ENCODE measurements at places on chromosomes 2 and 18.

DNA sequence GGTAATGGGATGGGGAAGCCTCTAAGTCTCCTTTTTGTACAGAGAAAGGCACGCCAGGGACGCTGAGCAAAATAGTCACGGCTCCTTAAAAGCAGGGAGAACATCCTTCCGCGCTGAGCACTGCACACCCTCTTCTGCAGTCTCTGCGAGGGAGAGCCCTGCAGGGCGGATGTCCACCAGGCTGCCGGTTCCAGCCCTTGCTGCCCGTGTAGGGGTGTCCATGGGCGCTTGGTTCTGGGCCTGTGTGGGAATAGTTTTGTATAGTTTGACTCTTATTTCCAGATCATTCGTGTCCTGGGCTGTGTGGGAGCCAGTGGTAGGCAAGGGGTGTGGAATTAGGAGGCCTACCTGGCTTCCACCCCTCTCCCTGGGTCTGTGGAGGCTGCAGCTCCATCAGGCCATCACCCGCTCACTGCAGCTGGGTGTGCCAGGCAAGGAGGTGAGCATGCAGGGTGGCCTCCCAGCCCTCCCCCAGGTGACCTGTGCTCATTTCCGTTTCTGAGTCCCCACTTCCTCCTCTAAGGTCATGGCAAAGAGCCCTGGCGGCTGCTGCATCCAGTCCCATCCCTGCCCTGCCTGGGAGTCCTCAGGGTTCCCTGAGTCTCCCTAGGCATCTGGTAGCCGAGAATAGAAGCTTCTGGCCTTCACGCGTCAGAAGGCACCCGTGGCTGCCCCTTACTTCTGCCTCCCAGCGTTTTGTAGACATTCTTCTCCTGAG, 202.6 kb downstream of the LDLRAD4 start:
- DNase-seq, result no peak

GRCh38 chr2:39114771-39115170, 6.1 kb downstream of the SOS1 start:
- DNase-seq, result no peak

- no peak for DNase-seq
These were observed 98.7 kb downstream of the PIGN start for GRCh38 chr18:62088156-62088555.

GRCh38 chr2:11069566-11070185, 85.6 kb upstream of the SLC66A3 start:
- no peak for DNase-seq

GRCh38 chr2:205681401-205682238, 681 bp upstream of the NRP2 start:
- DNase-seq, result no peak

- no peak for DNase-seq
These were observed 130.9 kb upstream of the SMAD7 start for GRCh38 chr18:49081511-49082155.

DNA sequence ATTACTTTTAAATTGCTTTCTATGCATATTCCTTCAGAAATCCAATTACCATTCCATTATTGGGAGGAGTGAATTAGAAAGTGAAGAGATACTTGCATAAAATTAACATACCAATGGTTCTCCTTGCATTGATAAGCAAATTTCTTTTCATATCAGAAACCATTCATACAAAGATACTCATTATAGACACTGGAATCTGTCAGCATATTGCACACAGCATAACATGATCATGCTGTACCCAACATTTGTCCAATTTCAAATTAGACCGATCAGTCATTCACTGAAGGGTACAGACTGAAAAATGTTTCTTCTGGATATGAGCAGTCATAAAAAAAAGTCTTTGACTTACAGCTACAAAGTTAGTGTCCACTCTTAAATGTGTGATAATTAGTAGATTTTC, 175.6 kb downstream of the PID1 start:
- no peak for DNase-seq

- DNase-seq, result peak; percentile 46
These were observed 28.2 kb downstream of the RBMS1 start for GRCh38 chr2:160465406-160465805.

DNA sequence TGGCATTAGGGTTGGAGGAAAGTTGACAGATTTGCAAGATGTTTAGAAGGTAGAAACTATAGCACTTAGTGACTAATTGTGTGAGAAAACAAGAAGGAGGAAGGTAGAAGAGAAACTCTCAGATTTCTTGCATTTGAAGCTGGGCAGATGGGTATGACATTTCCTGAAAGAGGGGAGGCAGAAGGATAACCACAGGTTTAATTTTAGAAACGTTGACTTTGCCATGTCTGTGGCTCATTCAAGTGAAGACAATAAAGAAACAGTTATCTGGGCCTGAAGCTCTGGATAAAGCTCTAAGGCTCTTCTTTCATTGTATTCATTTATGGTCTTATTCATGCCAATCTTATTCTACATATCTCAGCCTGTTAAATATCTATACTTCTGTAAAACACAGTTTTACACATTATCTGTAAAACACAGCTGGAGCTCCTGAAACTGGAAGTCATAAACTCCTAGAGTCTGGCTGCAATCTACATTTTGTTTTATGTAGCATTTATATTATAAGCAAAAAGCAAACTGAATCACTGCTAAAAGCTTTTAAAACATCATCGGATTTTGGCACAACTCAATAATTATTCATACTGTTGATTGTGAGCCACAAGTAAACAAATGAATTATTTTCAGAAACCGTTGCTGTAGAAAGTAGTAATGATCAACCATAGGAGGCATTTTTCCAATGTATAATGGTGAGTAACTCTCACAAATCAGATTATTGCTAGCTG, 138.5 kb downstream of the RIT2 start:
- no peak for DNase-seq

DNA sequence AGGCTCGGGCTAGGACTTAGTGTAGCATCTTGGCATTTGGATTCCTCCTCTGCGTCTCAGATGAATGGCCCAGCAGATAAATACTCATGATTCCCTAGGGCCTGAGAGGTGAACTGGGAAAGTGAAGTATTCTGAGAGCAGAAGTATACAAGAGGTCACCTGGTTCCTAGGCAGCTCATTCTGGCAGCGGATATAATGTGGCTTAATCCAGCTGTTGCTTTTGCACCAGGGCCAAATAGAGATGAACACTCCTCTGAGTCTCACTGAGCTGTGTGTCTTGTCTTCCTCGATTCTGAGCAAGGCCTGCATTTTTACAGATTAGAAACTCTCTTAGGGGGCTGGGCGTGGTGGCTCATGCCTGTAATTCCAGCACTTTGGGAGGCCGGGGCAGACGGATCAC, 196.1 kb downstream of the SLC4A3 start:
- DNase-seq, result no peak

- no peak for DNase-seq
These were observed 1.4 kb upstream of the IL36B start for GRCh38 chr2:113054066-113054465.

- no peak for DNase-seq
These were observed 32.8 kb upstream of the B3GNT7 start for GRCh38 chr2:231362555-231363184.

DNA sequence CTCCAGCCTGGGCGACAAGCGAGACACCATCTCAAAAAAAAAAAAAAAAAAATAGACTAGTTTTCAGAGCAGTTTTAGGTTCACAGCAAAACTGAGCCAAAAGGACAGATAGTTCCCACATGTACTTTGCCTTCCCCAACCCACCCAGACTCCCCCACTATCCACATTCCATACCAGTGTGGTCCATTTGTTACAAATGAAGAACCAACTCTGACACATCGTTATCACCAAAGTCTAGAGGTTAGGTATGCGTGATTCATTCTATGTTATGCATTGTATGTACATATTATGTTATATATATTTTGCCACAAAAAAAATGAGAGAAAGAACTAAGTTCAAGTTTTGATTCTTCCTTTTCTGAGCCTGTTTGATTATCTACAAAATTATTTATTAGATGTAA, 3.5 kb downstream of the DUSP11 start:
- DNase-seq, result no peak

DNA sequence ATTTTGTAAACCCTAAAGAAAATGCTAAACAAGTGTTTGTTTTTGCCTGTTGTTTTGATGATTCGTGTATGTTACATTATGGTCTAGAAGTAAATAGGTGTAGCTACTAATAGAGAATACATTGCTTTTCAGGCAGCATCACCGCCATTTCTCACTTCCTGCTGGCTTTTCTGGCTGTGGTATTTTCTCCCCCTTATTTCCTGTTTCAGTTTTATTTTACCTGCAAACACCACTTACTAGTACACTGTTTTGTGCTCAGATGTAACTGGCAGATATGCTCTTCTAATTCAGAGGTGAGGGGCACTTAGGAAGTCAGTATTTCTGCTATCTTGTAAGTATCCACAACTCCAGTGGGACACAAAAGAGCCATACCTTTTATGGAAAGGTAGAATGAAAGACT, 38.1 kb upstream of the SLC3A1 start:
- DNase-seq, result no peak

DNA sequence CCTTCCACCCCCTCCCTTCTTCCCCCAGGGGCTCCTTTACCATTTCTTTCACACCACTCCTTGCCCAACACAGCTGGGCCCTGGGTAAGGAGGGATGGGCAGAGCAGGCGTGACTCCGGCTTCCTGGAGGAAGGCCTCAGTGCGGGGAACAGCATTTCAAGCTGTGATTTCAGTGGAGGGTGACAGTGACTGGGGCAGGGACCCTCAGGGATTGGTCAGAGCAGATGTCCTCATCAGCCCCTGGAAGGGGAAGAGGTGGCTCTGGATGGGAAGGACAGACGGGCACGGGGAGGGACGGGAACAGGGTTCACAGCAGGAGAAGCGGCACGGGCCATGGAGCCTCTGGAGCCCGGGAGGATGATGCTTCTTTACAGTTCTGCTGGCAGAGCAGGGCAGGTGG, 130.8 kb upstream of the TWIST2 start:
- DNase-seq, result no peak

- DNase-seq, result no peak
These were observed 730.2 kb upstream of the ZNF804A start for GRCh38 chr2:183868153-183868552.

DNA sequence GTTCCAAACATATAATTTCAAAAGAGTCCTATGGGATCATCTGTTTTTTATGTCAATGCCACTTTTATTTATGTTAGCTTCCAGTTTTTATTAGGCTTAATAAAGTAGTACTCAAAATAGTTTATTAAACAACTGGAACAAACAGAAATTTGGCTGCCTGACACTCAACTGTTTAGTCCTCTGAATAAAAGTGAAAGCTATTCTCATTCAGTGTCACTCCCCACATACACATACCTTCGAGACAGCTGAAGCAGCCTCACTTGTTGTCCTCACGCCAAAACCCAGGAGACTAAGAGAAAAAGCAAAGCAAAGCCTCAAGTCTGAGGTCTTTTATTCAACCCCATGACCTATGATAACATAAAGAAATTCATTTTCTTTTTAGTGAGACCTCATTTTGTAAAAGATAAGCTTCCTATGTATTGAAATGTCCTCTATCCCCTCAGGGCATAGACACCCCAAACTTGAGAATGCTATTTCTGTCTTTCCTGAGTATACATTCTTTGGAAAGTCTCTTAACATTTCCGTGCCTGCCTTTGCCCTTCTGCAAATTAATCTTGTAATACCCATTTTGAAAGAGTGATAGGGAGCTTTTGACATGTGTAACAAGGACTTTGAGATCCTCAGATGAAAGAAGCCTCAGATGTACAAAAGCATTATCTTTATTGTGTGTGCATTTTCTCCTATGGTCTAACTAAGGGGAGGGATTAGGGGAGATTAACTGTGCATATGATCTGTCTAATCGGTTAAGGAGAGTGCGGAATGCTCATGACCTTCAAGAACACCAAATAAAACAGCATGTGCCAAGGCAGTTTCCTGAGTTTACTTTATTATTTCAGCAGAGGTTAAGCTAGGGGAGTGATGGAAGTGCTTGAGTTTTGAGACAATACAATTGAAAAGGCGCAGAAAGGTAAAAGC, 1523.7 kb upstream of the PIK3C3 start:
- no peak for DNase-seq

DNA sequence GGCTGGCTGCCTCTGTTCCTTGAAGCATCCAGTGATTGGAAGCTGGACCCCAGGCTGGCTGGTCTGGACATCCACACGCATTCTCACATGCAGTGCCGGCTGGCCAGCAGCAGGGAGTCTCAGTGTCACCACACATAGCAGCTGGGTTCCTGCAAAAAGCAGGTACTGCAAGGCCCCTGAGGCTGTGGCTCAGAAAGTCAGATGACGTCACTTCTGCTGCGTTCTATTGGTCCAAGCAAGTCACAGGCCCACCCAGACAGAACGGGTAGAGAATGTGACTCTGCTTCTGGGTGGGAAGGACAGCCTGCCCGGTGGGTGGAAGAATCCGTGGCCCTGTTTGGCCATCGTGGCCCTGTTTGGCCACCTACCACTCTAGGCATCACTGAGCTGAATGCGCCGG, 51.3 kb upstream of the SPP2 start:
- DNase-seq, result no peak

- DNase-seq, result no peak
These were observed 55.5 kb downstream of the PRELID3A start for GRCh38 chr18:12463191-12463590.

DNA sequence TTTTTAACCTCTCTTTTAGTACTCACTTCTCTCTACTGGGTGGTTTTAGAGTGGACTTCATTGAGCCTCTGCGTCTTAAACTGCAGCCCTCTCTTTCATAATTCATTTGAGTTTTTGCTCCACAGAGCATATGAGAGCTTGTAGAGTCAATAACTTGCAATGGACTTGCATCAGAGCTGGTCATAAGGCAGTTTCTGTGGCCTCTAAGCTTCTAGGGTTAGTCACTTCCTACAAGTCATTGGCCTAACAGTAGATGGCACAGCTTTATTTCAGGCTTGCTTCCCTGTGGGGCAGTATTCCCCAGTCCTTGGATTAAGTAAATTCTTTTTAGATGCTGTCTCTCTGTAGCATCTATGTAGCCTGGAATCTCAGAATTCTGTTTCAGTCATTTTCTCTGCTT, 1435.7 kb downstream of the LRP1B start:
- DNase-seq, result no peak

- no peak for DNase-seq
These were observed 35.2 kb upstream of the SNED1 start for GRCh38 chr2:240963065-240963867.

DNA sequence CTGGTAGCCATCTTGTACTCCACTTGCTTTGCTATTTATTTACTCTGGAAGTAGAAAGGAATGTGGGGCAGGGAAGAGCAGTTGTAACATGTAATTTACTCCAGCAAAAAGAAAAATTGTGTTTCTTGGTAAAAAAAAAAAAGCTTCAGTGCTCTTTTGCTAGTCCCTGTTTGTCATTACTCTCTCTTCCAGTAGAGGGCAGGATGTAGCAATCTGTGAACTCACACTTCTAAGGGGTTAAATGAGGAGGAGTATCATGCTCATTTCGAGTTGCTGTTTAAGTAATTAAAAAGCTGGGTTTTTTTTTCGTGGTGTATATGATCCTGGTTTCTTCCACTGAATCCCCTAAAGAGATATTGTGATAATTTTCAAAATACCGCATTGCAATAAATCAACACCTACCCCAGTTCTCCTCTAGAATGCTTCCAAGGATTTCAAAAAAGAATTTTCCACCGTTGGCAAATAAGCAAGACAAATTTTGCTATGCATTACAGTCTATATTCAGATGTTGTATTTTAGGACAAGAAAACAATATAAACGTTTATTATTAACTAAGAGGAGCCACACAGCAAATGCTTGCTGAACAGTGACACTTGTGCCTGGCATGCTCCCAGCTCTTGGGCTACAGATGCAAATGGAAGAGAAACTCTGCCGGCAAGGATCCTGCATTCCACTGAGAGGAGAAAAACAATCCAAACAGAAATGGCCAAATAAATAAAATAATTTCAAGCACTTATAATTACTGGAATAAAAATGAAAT, 261.6 kb downstream of the ASXL3 start:
- DNase-seq, result no peak

GRCh38 chr2:219167997-219168396, 1.8 kb downstream of the SLC23A3 start:
- DNase-seq, result no peak
